ENCODE measurements at places on chromosomes 6 and 20. TPM values are rescaled to one million over a fixed set of nuclear protein-coding genes. Genes with fewer than 3 reads are reported as not detected.
A peak's percentile ranks its signal among the peaks of the same experiment; 100 is the strongest.

DNA sequence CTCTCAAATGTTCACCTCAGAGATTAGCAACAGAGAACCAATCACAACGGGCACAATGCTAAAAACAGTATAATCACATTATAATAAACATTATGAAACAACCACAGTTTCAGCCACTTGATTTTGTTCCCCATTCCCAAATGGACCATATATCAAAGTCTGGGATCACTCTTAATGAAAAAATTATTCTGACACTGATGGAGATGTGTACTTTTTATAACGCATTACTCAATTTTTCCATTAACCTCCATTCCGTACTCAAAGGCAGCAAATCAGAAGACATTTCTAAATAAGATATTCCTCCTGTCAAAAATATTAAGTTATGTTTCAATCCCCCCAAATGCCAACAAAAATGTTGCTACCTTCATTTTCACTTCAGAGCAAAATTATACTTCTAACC is 2.8 kb downstream of the CPNE1 start:
- H3K27ac ChIP-seq = peak overlapping the region; percentile 67
- peaks cover 5% of the 10 kb centered on the region for H3K36me3 ChIP-seq
- H3K4me3 ChIP-seq = no peak overlapping the region
- DNase-seq = no peak

- peak; percentile 56 for DNase-seq
- peak overlapping the region; percentile 57 for H3K4me3 ChIP-seq
- H3K27ac ChIP-seq = peak overlapping the region; percentile 93
- peaks cover 40% of the 10 kb centered on the region for H3K4me1 ChIP-seq
Observed at GRCh38 chr6:29943053-29943966, 978 bp downstream of the HLA-A start.

DNA sequence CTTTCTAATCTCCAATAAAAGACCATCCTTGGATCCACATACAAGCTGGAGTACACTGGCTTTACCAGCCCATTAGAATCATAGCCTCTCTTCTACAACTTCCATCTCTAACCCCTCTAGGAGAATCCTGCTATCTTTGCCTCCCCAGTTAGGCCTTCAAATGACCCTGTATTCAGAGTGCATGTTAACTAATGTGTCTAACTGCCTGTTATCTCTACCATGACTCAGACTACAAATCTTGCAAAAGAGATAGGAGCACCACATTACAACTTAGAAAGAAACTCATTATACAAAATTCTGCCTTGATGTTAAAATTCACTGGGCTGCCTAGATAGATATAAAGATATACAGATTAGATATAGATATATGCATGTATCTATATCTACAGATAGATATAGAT is 28.2 kb downstream of the GPR63 start:
- H3K27me3 ChIP-seq = no peaks in the 10 kb centered on the region
- H3K4me3 ChIP-seq = no peak overlapping the region
- H3K36me3 ChIP-seq = no peaks in the 10 kb centered on the region
- H3K4me1 ChIP-seq = no peaks in the 10 kb centered on the region

DNA sequence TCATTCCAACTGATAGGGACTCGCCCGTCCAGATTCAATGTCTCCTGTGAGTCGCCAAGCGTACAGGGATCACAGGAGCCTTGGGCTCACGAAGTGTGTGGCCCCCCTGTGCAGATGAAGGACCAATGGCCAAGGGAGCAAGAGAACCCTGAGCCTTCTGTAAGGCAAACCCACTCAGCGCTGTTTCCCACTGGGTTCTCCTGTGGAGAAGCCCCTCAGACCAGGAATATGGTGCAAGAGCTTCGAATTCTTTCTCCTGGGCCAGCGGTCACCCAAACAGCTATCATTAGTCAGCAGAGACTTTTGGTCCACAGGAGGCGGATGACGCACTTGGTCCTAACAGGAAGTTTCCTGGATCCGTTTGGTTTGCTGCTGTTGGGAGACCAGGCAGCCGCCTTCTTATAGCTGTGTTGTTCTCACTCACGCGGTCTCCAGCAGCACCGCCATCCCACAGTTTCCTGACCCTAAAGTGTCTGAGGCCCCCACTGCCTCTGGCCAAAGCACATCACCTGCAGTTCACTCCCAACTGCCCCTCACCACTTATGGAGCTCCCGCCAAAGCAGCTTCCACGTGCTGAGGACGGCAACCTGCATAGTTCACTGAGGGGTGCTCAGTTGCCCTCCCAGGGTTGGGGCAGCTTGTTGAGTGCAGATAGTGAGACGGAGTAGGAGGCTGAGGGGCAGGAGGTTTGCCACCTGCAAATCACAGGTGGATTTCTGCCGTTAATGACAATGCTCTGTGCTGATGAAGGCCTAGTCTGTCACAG is 268.6 kb downstream of the ERMARD start:
- no peak overlapping the region for H3K4me3 ChIP-seq
- no peaks in the 10 kb centered on the region for H3K36me3 ChIP-seq
- no peak for DNase-seq
- no peak overlapping the region for H3K27ac ChIP-seq

DNA sequence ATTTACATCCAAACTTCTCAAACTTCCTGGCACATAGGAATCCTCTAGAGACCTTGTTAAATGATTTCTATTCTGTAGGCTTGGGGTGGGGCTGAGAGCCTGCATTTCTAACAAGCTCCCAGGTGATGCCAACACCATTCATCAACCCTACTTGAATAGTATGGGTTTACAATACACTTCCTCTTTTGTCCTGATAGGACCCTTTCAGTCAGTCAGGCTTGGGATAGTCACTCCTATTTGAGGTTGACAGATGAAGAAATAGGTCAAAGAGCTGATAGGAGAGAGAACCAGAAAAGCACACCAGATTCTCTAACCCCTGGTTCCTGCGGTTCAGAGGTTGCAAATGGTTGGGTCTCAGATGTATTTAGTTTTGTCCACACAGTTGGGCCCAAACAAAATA is 273.4 kb downstream of the TSHZ2 start:
- no peak for DNase-seq
- no peaks in the 10 kb centered on the region for H3K36me3 ChIP-seq
- no peak overlapping the region for H3K27ac ChIP-seq
- no peak overlapping the region for H3K4me3 ChIP-seq
- H3K27me3 ChIP-seq = no peaks in the 10 kb centered on the region
- no peaks in the 10 kb centered on the region for H3K4me1 ChIP-seq

- H3K27ac ChIP-seq = no peak overlapping the region
- no peak for DNase-seq
- H3K4me1 ChIP-seq = no peaks in the 10 kb centered on the region
Observed at GRCh38 chr6:7976485-7977056, 66.0 kb upstream of the TXNDC5 start.

GRCh38 chr20:23955896-23956295 is 32.7 kb downstream of the GGTLC1 start:
- no peak overlapping the region for H3K27ac ChIP-seq
- H3K36me3 ChIP-seq = no peaks in the 10 kb centered on the region
- no peak for DNase-seq
- H3K4me3 ChIP-seq = no peak overlapping the region
- no peaks in the 10 kb centered on the region for H3K27me3 ChIP-seq

- no peaks in the 10 kb centered on the region for H3K27me3 ChIP-seq
- no peak for DNase-seq
- no peak overlapping the region for H3K27ac ChIP-seq
- no peaks in the 10 kb centered on the region for H3K4me1 ChIP-seq
- no peak overlapping the region for H3K4me3 ChIP-seq
Observed at GRCh38 chr6:112214739-112215269, 39.6 kb downstream of the LAMA4 start.

- H3K36me3 ChIP-seq = no peaks in the 10 kb centered on the region
- no peak overlapping the region for H3K4me3 ChIP-seq
- H3K4me1 ChIP-seq = no peaks in the 10 kb centered on the region
- H3K27ac ChIP-seq = no peak overlapping the region
Observed at GRCh38 chr20:58598211-58599015, 52.7 kb upstream of the STX16 start.

GRCh38 chr6:37702314-37702713 is 4.6 kb upstream of the MDGA1 start:
- no peak overlapping the region for H3K27ac ChIP-seq
- H3K27me3 ChIP-seq = no peaks in the 10 kb centered on the region
- no peaks in the 10 kb centered on the region for H3K36me3 ChIP-seq
- H3K4me1 ChIP-seq = peaks cover 28% of the 10 kb centered on the region
- no peak overlapping the region for H3K4me3 ChIP-seq

DNA sequence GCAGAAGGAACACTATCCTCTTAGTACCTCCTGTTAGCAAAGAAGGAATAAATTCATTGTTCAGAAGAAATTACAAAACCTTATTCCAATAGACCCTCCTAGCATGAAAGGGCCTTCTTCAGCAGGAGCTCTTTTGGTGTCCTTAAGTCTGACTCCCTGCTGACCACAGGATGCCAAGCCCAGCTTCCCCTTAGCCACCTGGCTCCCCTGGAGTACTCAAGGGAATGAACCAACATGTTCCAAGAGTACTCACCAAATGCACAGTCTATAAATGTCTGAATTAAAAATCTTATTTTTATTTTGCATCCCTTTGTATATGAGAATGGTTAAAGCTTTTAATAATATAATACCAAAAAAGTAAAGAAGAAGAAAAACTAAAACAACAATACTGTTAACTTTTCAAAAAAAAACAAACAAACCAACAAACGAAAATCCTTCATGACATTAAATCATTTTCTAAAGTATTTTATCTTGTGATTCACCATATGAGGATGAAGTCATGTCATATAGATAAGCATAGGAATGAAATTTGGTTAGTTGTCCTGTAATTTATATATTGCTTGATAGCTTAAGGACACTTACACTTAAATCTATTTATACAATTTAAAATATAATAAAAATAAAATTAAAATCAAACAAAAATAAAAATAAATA is 1355.1 kb downstream of the HACE1 start:
- H3K4me3 ChIP-seq = no peak overlapping the region
- no peaks in the 10 kb centered on the region for H3K36me3 ChIP-seq
- H3K4me1 ChIP-seq = no peaks in the 10 kb centered on the region
- no peaks in the 10 kb centered on the region for H3K27me3 ChIP-seq

DNA sequence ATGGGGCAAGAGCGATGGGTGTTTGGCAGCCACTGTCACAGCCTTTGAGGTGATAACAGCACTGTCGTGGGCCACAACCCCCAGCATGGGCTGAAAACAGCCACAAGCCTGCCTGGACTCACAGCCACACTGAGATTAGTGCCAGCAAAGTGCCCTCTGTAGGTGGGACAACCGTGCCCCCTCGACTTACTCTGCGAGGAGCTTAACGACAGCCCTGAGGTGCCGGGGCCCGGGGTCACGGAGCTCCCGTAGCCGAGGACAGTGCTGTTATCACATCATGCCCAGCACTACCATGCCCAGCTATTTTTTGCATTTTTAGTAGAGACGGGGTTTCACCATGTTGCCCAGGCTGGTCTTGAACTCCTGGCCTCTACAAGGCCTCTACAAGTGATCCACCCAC is 36.6 kb downstream of the SUMO4 start:
- no peaks in the 10 kb centered on the region for H3K27me3 ChIP-seq
- H3K36me3 ChIP-seq = no peaks in the 10 kb centered on the region
- peaks cover 4% of the 10 kb centered on the region for H3K4me1 ChIP-seq
- no peak overlapping the region for H3K27ac ChIP-seq
- no peak for DNase-seq
- H3K4me3 ChIP-seq = no peak overlapping the region

DNA sequence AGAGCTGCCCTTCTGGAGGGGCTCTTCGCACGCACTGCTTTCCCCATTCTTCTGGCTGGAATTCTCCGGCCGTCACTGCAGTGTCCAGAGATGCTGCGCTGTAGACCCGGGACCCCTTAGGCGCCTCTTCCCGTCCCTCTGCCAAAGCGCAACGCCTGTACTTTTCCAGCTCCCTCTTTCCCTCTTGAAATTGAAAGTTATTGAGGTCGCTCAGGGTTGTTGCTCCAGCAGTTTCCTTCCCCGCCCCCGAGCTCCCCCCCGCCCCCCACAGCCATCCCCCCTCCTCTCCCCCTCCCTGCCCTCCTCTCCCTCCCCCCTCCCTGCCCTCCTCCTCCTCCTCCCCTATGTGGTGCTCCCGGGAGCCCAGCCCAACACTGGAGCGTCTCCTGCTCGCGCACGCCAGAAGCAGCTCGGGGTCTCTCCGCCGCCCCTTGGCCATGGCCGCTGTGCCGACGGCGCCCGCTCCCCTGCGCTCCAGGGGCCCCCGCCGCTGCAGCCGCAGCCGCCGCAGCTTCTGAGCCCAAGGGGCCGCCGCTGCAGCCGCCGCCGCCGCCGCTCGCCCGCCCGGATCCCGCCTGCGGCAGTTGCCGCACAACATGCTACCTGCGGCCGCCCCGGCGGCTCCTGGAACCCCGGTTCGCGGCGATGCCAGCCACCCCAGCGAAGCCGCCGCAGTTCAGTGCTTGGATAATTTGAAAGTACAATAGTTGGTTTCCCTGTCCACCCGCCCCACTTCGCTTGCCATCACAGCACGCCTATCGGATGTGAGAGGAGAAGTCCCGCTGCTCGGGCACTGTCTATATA is at the start of gene RSPO3:
Gene RSPO3 (plus strand): TSS at position 374 of the 804 bp plus-strand sequence. CDS start 522 bp downstream, outside the sequence.
- H3K36me3 ChIP-seq = no peaks in the 10 kb centered on the region
- H3K4me3 ChIP-seq = no peak within 1 kb of the TSS
- DNase-seq = no peak
- H3K27ac ChIP-seq = no peak within 1 kb of the TSS
- H3K4me1 ChIP-seq = peaks cover 5% of the 10 kb centered on the region

FYN gene
- 757 TPM for total RNA-seq

NHSL1 gene
- 0.75 TPM for total RNA-seq

CST1 gene
- not detected for total RNA-seq

MCCD1 gene
- total RNA-seq = not detected

Measured in natural killer cell (primary cell).